ENCODE measurements at places on chromosomes 5 and 9.

GRCh38 chr5:126360467-126360866 lies 62.7 kb upstream of the GRAMD2B start:
- no peak for DNase-seq

- peak; percentile 61 for DNase-seq
Measured at GRCh38 chr5:82351754-82352145, 73.6 kb upstream of the RPS23 start.

GRCh38 chr9:97970165-97970564 lies 13.0 kb upstream of the ANP32B start:
- DNase-seq: no peak

DNA sequence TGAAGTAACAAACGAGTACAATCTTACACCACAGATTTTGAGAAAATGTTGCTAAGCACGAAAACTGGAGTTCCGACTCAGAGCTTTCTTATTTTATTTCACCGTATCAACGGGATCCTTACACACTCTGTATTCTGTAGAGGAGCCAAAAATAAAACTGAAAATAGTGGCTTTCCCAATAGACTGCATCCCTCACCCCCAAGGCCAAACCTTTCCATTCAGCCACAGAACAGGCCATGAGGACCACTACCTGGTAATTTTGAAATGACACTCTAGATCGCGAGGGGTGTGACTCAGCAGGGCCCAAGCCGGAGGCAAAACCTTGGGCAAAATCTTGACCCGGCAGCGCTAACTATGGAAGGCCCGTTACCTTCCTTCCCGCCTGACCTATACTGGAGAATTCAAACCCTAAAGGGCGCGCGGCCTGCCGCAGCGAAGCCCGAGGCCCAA lies 432 bp downstream of the HSPA9 start:
- no peak for DNase-seq

GRCh38 chr9:114626415-114627020 lies 15.4 kb downstream of the TMEM268 start:
- DNase-seq: no peak

DNA sequence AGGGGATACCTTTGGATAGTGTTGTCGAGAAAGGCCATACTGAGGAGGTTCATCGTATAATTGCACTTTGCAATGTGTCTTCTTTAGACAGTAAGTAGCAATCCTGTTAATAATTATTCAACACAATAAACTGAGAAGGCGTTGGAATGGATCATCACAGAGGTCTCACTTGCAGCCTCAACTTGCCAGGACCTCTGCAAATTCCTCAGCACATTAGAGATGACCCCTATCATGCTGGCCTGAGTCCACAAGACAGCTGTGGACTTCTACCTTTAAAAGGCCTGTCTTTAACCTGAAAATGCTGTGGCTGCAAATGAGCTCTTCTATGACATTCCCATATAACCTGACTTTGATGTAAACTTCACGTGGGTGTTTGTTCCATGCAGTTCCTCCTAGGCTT lies 14.1 kb downstream of the SH3TC2 start:
- no peak for DNase-seq

DNA sequence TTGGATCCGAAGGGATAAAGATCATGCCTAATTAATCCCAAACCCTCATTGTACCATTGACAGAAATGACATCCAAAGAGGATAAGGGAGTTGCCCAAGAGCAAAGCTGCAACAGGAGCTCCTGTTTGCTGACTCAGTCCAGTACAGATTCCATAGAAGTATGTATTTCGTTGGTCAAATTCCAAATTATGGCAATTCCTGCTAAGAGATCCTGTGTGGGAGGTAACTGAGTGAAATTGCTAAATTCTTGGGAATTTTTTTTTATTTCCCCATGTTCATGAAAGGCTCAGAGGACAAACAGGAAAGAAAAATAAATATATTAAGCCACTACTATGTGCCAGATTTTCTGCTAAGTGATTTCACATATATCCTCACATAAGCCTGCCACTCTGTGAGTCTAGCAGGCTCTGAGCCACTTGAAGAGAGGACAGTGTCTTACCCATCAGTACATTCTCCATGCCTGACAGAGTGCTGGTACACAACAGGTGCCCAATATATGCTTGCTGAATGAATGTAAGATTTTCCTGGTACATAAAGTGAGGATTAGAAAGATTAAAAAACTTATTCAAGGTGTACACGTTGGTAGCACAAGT lies 132.7 kb downstream of the GLIS3 start:
- no peak for DNase-seq

DNA sequence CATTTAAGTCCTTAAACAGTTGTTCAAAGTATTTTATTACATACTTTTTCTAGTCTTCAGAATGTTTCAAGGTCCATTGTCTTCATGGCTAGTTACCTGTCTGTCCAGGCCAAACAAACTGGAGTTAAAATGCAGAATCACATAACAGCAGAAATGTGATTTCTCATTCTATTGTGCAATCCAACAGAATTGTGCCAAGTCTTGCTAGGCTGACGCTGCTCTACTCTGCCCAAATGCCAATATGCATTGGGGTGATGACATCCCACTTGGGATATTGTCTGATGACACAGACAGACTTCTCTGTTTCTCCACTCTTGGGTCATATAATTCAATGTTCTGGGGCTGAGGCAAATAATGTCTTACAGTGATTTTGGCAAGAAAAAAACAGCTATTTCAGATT lies 5.2 kb upstream of the SLC22A5 start:
- DNase-seq: no peak

GRCh38 chr5:178424810-178425177 lies 165.4 kb downstream of the COL23A1 start:
- no peak for DNase-seq

DNA sequence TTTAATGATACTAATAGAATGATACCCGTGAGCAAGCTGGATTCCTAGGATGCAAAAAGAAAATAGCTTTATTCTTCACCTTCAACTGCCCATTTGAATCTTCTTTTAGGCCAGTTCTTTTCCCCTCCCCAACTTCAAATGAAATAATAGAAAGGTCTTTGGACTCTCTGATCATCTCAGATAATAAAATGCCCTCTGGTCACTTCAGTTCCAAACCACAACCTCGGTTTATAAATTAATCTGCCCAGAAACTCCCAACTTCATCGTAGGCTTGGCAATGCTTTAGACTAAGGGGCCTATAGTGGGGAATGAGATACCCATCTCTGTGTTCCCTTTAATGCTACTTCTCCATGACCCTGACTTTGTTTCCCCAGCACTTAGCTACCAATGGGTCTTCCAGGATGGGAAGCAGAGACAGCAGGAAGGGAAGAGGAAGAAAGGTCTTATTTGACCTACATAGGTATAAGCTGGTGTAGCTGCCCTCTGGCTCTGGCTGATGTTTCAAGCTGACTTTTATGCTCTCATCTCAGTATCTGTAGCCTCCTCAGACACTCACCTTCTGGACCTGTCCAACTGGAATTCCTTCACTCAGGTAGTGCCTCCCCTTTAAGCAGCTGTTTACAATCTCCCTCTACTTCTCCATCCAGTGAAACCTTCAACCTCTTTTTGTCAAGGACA lies 47.2 kb upstream of the RAD23B start:
- DNase-seq: no peak

DNA sequence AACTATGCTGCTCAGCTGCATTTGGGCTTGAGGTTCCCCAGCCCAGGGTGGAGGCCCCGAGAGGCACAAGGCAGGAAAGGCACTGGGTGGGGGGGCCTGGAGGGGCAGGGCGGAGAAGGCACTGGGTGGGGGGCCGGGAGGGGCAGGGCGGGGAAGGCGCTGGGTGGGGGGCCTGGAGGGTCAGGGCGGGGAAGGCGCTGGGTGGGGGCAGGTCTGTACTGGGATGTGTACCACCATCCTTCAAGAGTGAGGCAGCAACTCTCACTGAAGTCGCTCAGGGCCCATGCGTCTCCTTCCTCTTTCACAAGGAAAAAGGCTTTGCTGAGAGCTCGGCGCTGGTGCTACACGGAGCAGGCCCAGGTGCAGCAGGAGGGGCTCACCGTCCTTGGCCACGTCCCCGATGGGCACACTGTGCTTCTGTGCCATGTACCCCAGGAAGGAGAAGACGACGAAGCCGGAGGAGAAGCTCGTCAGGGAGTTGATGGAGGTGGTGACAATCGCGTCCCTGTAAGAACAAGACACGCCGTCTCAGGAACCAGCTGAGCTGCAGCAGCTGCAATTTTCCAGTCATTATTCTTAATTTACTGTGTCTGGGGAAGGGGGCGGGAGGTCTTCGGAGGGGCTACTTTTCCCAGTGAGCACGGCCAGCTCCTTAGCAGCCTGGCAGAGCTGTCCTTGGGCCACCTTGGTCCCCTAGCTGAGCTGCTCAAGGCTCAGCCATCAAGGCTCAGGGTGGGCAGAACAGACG lies 30.8 kb downstream of the SLC6A3 start:
- no peak for DNase-seq

GRCh38 chr5:135091286-135091685 lies 57.3 kb upstream of the PITX1 start:
- DNase-seq: no peak

- no peak for DNase-seq
Measured at GRCh38 chr9:135334953-135335460, 144.6 kb upstream of the PPP1R26 start.

DNA sequence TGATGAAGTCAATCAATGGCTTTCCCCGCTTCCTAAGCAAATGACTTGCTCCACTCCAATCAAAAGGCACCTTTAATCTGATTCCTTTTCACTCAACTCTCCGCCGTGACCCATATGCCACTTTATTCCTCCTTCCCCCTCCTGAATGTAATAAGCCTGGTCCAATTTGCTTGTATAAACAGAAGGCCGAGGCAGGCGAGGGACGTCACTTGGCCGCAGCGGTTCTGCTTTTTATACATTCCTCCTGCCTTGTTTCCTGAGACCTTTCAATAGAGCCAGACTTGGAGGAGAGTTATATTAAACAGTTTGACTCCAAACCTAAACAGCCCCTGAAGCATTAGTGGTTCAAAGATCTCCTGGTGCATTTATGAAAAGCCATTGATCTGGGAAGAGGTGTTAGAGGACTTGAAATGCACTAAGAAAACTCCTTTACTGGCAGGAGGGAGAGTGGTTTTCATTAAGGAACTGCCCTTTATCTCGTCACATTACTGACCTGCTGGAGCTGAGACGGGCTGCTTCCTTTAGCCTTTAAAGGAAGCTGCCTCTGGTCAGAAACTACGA lies 273.4 kb downstream of the SLIT3 start:
- DNase-seq: no peak

DNA sequence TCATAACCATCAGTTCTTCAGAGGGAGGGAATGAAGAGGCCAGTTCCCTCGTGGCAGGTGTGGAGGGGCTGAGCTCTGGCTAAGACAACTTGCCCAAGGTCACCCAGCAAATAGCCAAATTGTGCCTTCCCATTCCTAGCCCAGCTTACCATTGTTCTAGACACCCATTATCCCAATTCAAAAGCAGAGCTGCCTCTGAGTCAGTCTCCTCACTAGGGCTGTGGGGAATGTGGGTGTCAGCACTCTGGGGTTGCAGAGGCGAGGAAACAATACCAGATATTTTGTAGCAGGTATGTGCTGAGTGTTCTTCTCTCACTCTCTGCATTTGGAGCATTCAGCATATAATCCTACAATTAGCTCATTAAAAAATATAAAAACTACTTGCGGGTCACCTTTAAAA lies 270.8 kb downstream of the PSAT1 start:
- no peak for DNase-seq

DNA sequence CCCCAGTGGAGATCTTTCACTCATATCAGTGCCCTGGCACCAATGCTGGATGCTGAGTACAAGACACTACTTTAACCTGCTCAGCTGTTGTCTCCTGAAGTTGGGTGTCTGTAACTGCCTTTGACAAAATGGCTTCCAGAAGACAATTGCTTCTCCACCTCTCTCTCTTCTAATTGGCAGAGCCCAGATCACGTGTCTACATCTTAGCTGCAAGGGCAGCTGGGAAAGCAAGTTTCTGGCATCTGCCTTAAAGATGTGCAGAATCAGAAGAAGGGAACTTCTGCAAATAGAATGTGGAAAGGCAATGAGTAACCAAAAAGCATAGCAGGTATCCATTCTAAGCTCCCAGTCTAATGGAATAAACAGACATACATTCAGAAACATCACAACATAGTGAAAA lies 81.1 kb downstream of the PDZD2 start:
- no peak for DNase-seq

- no peak for DNase-seq
Measured at GRCh38 chr5:132446621-132447020, 44.0 kb downstream of the IRF1 start.

- DNase-seq: no peak
Measured at GRCh38 chr5:171989276-171989675, 17.2 kb downstream of the FBXW11 start.

- no peak for DNase-seq
Measured at GRCh38 chr9:96025995-96026602, 150.6 kb downstream of the ERCC6L2 start.

DNA sequence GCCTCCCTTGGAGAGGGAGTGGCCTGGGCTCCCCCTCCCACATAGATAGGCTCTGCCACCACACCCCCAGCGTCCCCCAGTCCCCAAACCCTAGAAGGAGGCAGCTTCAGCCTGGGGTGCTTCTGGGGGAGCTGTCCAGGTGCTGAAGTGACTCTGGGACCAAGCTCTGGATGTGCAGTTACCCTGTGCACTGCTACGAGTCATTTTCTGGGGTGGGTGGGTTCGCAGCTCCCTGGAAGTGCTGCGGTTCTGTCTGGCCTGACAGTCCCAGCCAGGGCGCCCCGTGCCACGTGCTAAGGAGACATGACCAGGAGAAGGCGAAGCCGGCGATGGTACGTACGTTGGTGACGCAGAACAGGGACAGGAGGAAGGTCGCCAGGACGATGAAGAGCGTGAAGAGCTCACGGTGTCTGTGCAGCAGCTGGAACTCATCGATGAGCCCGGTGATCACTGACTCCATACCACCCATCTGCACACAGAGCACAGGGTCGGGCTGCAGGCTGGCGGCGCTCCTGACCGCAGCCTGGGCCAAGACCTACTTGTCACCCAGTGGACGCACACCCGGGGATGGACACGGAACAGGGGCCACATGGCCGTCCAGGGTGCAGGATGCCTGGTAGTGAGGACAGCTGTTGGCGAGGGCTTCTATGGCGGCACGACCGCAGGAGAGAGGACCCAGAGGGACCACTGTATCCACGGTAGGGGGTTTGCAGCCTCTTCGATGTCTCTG lies 35.7 kb downstream of the SLC6A3 start:
- peak; percentile 5 for DNase-seq

GRCh38 chr5:133898440-133898839 lies 70.0 kb downstream of the C5orf15 start:
- no peak for DNase-seq

DNA sequence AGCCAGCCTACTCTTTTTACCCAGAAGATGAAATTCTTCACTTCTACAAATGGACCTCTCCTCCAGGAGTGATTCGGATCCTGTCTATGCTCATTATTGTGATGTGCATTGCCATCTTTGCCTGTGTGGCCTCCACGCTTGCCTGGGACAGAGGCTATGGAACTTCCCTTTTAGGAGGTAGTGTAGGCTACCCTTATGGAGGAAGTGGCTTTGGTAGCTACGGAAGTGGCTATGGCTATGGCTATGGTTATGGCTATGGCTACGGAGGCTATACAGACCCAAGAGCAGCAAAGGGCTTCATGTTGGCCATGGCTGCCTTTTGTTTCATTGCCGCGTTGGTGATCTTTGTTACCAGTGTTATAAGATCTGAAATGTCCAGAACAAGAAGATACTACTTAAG lies 16.6 kb downstream of the OCLN start:
- DNase-seq: no peak
